GM23248 (cell line): ENCODE measurements at places on chromosomes 4 and X. TPM values are rescaled to one million over a fixed set of nuclear protein-coding genes. Genes with fewer than 3 reads are reported as not detected.

- peak overlapping the region; percentile 65 for H3K4me3 ChIP-seq
- H3K27me3 ChIP-seq: no peaks in the 10 kb centered on the region
- peaks cover 44% of the 10 kb centered on the region for H3K4me1 ChIP-seq
- no peaks in the 10 kb centered on the region for H3K36me3 ChIP-seq
- peak overlapping the region; percentile 94 for H3K27ac ChIP-seq
These were observed 28.5 kb upstream of the FGF2 start for GRCh38 chr4:122798101-122798500.

GRCh38 chr4:33160126-33160525, 2440.0 kb downstream of the PCDH7 start:
- peak; percentile 79 for DNase-seq
- no peaks in the 10 kb centered on the region for H3K36me3 ChIP-seq
- 0 out of 2 replicates have a peak, but pooled peaks cover 2% of the 10 kb centered on the region for H3K4me1 ChIP-seq
- no peak overlapping the region for H3K4me3 ChIP-seq

DNA sequence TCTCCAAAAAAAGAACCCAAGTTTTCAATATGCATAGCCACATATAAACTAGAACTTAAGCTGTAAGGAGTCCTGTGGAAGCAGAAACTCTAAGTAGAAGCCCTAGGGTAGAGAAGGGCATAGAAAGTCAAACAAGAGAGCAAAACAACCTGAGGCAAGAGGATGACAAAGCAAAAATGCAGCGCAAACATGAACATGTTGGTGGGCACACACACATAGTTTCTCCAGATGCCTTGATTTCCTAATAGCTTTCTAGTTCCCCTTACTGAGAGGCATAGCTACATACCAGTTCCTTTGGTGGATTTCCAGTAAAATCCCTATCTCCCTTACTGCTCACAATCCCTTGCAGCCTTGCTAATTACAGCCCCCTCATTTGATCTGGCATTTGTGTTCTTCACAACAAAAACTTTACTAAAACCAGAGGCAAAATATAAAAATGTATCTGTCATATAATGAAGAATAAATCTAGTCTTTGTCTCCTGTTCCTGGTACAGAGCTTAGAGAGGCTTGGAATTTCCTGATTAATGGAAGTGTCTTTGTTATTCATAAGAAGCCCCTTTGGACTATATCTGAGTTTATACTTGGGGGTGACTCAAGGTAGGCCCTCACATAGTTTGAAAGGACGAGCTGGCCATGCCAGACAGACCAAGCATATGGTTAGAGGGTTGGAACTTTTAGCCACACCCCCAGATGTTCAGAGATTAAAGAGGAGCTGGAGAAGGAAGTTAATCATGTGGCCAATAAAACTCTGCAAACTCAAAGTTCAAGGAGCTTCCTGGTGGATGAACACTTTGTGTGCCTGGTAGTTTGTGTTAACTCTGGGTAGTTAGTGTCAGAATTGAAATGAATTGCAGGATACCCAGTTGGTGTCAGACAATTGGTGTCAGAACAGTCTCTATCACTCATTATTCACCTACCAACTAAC, 52.7 kb upstream of the ZCCHC13 start:
- DNase-seq: peak; percentile 41
- H3K27me3 ChIP-seq: no peaks in the 10 kb centered on the region
- H3K36me3 ChIP-seq: peaks cover 9% of the 10 kb centered on the region; the same call in 1 of the 2 replicates
- H3K4me1 ChIP-seq: peaks cover 37% of the 10 kb centered on the region

- no peak overlapping the region for H3K27ac ChIP-seq
- DNase-seq: no peak
- H3K27me3 ChIP-seq: no peaks in the 10 kb centered on the region
- H3K4me1 ChIP-seq: no peaks in the 10 kb centered on the region
- no peak overlapping the region for H3K4me3 ChIP-seq
These were observed 1722.9 kb upstream of the IGFBP7 start for GRCh38 chr4:58833126-58833525.

- H3K27ac ChIP-seq: no peak overlapping the region
- no peak for DNase-seq
- no peaks in the 10 kb centered on the region for H3K27me3 ChIP-seq
These were observed 246.6 kb downstream of the PARM1 start for GRCh38 chr4:75179510-75179909.

- no peaks in the 10 kb centered on the region for H3K27me3 ChIP-seq
- DNase-seq: no peak
- no peak overlapping the region for H3K4me3 ChIP-seq
- H3K36me3 ChIP-seq: peaks cover 9% of the 10 kb centered on the region; the same call in 1 of the 2 replicates
- peaks cover 16% of the 10 kb centered on the region for H3K4me1 ChIP-seq
These were observed 50.6 kb downstream of the CCDC149 start for GRCh38 chr4:24862073-24862751.

- no peak for DNase-seq
- H3K27ac ChIP-seq: no peak overlapping the region
- no peak overlapping the region for H3K4me3 ChIP-seq
- no peaks in the 10 kb centered on the region for H3K4me1 ChIP-seq
These were observed 121.1 kb upstream of the ATP6AP2 start for GRCh38 chrX:40459571-40460158.

DNA sequence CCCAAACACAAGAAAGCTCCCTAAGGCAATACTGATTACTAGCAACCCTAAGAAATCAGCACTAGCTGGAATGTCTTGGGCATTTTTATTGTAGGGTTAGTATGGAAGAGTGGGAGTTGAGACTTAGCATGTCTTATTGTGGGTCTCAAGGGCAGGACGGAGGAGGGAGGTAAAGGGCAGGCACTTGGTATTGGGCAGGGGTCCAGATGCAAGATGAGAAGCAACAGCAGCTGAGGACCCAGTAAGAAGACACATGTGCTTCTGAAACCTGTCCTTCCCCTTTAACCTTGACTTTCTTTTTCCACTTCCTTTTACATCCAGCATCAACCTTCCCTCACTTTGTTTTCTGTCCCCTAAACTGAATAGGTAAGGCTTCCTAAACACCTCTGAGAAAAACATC, 37.4 kb downstream of the LARP7 start:
- H3K27ac ChIP-seq: no peak overlapping the region
- DNase-seq: no peak
- H3K27me3 ChIP-seq: no peaks in the 10 kb centered on the region
- H3K4me3 ChIP-seq: no peak overlapping the region
- H3K36me3 ChIP-seq: no peaks in the 10 kb centered on the region

DNA sequence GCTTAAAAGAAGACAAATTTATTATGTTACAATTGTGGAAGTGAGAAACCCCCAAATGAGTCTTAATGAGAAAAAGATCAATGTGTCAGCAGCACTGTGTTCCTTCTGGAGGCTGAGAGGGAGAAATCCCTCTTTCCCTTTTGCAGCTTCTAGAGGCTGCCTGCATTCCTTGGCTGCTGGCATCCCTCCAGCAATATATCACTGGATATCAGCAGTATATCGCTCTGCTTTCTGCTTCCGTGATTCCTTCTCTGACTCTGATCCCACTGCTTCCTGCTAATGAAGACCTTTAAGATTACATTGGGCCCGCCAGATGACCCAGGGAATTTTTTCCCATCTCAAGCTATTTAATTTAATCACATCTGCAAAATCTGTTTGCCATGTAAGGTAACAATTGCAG, 1008.0 kb downstream of the RAPGEF2 start:
- no peak for DNase-seq
- no peak overlapping the region for H3K4me3 ChIP-seq
- no peak overlapping the region for H3K27ac ChIP-seq
- no peaks in the 10 kb centered on the region for H3K4me1 ChIP-seq

DNA sequence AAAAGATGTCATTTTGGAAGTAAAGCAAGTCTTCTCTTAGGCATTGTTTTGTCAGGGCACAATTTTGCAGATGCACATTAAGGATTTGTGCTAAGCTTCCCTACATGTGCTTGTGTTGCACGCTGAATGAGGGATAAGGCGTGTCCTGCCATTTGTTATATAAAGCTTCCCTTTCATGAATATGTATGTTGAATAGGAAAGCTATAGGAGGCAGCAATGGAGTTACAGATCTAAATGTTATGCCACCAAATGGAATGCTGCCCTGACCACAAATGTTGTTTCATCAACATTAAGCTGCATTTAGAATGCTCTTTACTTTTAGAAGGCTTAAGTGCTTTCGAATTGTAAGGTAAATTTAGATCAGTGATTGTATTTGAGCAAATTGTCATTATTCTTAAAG, 20.9 kb downstream of the SGMS2 start:
- no peak overlapping the region for H3K4me3 ChIP-seq
- no peaks in the 10 kb centered on the region for H3K27me3 ChIP-seq
- DNase-seq: no peak
- H3K36me3 ChIP-seq: no peaks in the 10 kb centered on the region

GRCh38 chr4:119834906-119835612, 206.5 kb upstream of the PDE5A start:
- no peak overlapping the region for H3K4me3 ChIP-seq
- no peak overlapping the region for H3K27ac ChIP-seq
- no peaks in the 10 kb centered on the region for H3K4me1 ChIP-seq
- H3K27me3 ChIP-seq: peaks cover 3% of the 10 kb centered on the region; the same call in 1 of the 2 replicates

DNA sequence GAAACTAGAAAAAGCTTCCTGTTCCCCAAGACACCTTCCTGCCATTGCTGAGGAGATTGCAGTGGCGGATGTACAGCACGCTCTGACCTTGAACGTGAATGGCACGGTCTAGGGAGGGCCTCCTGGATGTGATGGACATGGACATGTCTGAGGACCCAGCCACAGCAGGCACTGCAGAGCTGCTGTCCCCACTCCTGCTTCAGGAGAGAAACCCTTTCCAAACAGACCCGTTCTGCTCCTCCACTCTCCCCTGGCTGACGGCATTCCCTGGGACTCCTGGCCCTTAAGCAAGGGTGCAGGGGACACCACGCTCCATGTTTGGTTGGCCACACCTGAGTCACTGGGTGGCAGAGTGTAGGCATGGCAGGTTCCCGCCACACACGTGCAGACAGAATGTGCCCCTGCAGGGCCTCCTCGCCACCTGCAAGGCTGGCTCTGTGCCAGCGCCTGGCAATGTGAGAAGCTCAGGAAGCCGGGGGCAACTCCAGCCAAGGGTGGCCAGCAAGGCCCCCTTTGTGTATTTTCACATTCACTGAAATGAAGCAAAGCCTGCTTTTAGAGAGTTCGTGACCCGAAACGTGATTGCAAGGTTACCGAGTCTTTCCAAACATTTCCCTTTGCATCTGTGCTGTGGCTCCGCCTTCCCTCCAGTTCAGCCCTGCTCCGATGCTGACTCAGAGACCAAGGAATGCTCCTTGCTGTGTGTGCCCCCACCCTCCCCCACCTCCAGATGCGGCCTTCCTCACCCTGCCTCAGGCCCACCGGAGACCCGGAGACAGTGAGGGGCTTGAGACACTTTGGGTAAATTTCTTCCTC, 46.1 kb downstream of the HTRA3 start:
- no peaks in the 10 kb centered on the region for H3K27me3 ChIP-seq
- no peaks in the 10 kb centered on the region for H3K36me3 ChIP-seq
- peaks cover 7% of the 10 kb centered on the region; the same call in 1 of the 2 replicates for H3K4me1 ChIP-seq
- peak; percentile 91 for DNase-seq
- H3K4me3 ChIP-seq: peak overlapping the region; percentile 17; the same call in 1 of the 2 replicates
- no peak overlapping the region for H3K27ac ChIP-seq

GRCh38 chr4:87033902-87034301, 99.1 kb downstream of the AFF1 start:
- no peaks in the 10 kb centered on the region for H3K27me3 ChIP-seq
- H3K4me3 ChIP-seq: no peak overlapping the region
- DNase-seq: no peak
- peaks cover 80% of the 10 kb centered on the region for H3K4me1 ChIP-seq
- no peaks in the 10 kb centered on the region for H3K36me3 ChIP-seq

- H3K27ac ChIP-seq: no peak overlapping the region
- no peak for DNase-seq
- no peaks in the 10 kb centered on the region for H3K27me3 ChIP-seq
- H3K36me3 ChIP-seq: no peaks in the 10 kb centered on the region
These were observed 91.5 kb upstream of the DHRSX start for GRCh38 chrX:2592279-2592678.

GPR82 gene
- total RNA-seq: not detected in 2 replicates

RNF212 gene
- total RNA-seq: 0.51 and 2.5 TPM in 2 replicates

GLUD2 gene
- total RNA-seq: 0.97 and 1.6 TPM in 2 replicates

NALF2 gene
- total RNA-seq: not detected in 2 replicates

UGT2A3 gene
- total RNA-seq: not detected in 2 replicates

MAGEB4 gene
- total RNA-seq: not detected in 2 replicates

MAOB gene
- not detected in 2 replicates for total RNA-seq

CFAP299 gene
- total RNA-seq: 1.1 TPM in 1 of 2 replicates, not detected in the other

DTHD1 gene
- total RNA-seq: not detected in 2 replicates

CXCL10 gene
- not detected in 2 replicates for total RNA-seq
